Muscle of leg (tissue), 16 donors: ENCODE measurements at places on chromosomes 7 and 10. TPM values are rescaled to one million over a fixed set of nuclear protein-coding genes. Genes with fewer than 3 reads are reported as not detected.

GRCh38 chr10:105834261-105835059, 1193.4 kb downstream of the SORCS3 start:
- no peak for DNase-seq

GRCh38 chr10:43324876-43325275, 46.6 kb upstream of the FXYD4 start:
- no peak for DNase-seq

GRCh38 chr10:98446151-98446660, 529 bp downstream of the HPS1 start:
- peak; percentile 53 for DNase-seq

DNA sequence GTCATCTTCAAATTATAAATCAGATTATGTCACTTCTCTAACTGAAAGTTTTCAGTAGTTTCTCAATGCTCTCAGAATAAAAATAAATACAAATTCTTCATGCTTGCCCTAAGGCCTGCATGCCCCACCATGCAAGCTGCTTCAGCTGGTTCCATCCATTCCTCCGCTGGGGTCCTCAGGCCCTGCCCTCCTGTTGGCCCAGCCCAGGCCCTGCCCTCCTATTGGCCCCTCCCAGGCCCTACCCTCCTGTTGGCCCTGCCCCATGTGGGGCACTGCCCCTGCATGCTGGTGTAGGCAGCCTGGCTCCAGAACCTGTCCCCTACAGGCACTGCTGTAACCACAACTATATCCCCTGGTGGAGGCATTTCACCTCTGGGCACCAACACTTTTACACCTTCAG, 109.3 kb upstream of the TCERG1L start:
- no peak for DNase-seq

DNA sequence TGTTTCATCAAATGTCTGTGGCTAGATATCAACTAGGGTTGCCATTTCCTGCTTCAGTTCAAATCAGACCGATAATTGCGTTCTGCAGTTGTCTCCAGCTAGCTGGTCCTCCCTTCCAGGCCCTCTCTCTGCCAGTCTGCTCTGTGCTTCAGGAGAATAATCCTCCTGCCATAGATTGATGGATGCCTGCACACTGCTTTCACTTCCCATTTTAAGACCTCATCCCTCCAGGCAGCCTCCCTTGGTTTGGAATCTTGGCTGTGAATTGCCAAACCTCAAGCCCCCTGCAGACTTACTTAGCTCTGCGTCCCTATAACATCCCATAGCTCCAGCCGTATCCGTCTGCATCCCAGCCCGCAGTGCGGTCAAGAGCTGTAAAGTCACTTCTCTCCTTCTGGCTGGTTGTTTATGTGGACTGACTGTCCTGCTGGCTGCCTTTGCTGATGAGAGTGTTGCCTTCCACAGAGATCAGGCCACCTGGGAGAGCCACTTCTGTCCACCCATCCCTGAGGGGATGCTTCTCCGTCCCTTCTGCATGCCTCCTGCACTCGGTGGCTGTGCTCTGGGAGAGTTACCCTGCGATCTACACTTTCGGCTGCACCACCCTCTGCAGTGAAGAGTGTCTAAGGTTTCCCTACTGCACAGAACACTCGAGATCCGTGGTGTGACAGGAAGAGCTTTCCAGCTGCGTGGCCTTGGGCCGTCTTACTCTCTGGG, 22.4 kb upstream of the KLF6 start:
- no peak for DNase-seq

DNA sequence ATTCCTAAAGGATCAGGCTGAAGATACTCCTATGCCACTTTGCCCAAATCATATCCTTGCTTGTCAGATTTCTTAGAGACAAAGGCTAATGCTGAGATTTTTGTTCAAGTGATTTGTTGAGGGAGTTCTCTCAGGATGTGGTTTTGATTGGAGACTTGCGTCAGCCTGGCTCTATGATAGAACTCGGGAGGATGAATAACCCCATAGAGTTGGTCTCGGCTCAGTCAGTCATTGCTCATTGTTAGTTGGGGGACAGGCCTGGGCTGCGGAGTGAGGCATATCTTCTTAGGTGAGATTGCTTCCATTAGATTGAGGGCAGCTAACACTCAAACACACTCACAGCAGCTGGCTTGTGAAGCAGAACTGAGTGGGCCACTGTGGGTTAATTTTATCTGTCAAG, 203.4 kb downstream of the KIF20B start:
- no peak for DNase-seq

The AGAP3 gene
- polyA plus RNA-seq, result 86.6 TPM

The FAM241B gene
- polyA plus RNA-seq, result 0.66 TPM
